ENCODE measurements at places on chromosomes 12 and 14.

- no peak for DNase-seq
These were observed 220.3 kb upstream of the ARID2 start for GRCh38 chr12:45509187-45509586.

GRCh38 chr12:68349921-68350606 is 17.9 kb upstream of the MDM1 start:
- no peak for DNase-seq

- DNase-seq: no peak
These were observed 200.3 kb upstream of the PLEKHG7 start for GRCh38 chr12:92502417-92503028.

DNA sequence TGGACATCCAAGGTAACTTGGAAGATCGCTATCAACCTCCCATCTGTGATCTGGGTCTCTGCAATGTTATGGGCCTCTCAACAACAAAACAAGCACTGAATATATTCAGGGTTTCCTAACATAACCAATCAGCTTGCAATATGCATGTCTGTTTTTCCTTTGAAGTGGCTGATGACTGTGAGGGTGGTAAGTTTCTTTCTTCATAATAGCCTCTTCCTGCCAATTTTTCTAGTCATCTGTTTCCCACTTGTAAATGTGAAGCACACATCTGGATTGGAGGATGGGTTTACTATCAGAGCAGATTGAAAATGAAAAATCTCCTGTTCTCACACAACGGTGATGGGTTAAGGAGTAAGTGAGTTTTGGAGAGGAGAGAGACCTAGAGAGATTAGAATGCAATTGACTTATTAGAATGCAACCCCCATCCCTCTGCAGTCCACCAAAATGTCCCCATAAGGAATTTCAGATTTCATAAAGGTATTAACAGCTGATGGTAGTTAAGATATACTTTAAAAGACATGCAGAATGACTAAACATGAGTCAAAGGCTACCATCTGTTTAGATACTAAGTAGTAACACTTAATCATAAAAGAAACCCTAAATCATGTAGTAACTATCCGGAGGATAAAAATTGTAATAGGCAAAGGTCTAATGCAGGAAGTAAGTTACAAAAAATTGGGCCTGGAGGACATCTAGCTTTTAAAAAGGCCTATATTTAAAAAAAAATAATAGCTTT is 58.4 kb upstream of the SAV1 start:
- peak; percentile 82 for DNase-seq

Data from BJ (cell line).